ENCODE measurements at places on chromosomes 2 and 18.
A peak's percentile ranks its signal among the peaks of the same experiment; 100 is the strongest.

DNA sequence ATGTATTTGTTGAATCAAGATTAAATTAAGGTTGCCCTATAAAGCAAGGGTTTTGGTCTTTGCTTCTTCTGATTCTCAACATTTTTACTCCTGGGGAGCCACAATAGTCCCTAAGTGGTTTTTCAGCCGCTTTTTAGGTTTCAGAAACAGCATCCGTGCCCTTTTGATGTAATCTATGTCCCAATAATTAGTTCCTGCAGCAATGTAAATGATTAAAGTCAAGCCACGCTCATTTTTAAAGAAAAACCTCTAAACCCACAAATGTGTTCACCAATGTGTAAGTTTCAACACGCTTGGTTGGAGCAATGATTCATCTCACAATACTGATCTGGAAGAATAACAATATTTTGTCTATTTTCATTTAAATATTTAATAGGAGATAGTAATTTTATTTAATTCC lies 5.6 kb downstream of the ARL4C start:
- no peak for DNase-seq

DNA sequence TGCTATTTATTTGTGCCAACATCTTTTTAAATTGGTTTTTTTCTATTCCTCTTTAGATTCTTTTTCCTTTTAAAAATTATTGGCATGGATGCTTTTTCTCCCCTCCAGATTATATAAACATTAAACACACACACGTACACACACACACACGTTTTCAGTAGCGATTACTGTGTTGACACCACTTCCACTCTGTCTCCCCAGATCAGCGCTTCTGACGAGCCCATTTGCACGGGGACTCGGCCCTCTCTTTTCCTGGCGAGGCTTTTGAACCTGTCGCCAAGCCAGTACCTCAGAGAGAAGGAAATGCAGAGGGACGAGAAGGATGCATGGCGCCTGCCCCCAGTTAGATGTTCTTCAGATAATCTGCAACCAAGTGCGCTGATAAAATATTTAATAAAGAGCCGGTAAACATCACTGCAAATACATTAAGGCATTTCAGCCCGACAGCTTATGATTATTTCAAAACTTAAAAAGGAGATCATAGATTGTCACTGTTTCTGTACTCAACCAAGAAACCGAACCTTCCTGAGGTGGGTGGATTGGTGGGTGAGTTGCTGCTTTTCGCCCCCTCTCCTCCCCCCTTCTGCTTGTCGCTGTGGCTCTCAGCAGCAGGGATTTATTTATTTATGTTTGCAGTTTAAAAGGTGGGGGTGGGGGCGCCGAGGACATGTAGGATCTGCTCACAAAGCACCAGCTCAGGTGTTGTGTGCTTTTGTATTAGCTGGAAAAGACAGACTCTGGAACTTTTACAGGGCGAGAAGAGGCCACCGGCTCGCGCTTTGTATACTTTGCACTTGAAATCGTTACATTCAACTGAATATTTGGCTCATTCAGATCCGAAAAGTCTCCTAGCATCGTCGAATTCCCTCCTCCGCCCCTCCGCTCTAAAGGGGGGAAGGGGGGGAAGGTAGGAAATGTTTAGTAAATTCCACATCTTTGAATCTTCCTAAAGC lies 787 bp upstream of the TBR1 start:
- no peak for DNase-seq

DNA sequence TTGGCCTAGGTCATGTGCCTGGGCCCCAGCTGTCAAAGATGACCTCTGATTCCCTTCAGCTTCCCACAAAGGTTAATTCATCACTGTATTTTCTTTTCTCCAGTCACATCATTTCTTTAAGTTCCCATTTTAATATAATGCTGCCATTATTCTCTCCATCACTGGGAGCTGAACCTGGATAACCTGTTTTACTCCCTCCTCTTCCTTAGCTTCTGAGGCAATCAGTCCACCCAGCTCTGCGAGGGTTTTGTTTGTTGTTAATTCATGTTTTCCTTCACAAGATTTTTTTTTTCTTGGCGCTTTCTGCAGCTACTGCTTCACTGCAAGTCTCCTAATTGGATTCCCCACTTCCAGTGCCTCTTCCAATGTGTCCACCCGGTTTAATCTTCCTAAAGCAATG lies 5.1 kb upstream of the EML4 start:
- no peak for DNase-seq

GRCh38 chr18:60775978-60776377 lies 403.4 kb upstream of the MC4R start:
- no peak for DNase-seq

GRCh38 chr2:121910139-121910538 lies 154.7 kb downstream of the TSN start:
- no peak for DNase-seq

DNA sequence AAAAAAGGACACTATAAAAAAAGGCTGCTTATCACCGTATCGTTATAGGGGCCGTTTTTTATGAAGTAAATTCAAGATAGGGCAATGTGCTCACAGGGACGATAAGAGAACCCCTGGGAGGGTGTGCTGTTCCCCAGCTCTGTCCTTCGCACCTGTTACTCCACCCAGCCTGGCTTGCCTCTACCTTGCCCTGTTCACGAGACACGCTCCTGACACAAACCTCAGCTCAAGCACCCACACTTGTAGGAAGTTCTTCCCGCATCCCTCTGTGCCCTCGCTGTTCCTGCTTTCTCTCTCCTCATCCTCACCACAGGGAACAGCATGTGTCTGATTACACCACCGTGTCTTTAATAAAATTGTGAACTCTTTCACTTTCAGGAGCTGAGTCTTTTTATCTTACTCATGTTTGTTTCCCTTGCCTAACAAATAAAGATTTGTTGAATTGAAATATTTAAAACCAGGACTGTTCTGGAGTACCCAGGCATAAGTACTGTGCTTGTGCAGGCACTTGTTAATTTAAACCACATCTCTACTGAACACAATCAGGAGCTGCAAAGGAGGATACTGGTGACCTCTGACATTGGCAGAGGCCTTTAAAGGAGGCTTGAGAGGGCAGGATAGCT lies 26.0 kb upstream of the KIDINS220 start:
- DNase-seq = no peak

- DNase-seq = no peak
These were observed 308.6 kb downstream of the RNF144A start for GRCh38 chr2:7225848-7226247.

DNA sequence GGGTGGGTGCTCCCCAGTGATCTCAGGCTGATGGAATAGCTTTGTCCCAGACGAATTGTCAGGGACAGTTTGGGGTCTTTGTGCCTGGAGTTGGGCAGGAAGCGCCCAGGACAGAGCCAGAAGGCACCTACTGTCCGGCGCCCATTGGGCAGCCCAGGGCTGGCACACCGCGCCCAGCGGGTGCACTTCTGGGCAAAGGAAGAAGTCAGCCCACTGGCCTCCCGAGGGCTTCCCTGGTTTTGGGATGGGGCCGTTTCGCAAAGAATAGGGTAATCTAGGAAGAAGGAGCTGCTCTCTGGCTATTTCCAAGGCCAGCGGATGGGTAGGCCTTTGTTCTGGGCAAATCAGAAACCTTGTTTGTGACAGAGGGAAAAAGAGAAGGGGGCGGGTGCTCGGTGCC lies 3.5 kb upstream of the SIX2 start:
- no peak for DNase-seq

DNA sequence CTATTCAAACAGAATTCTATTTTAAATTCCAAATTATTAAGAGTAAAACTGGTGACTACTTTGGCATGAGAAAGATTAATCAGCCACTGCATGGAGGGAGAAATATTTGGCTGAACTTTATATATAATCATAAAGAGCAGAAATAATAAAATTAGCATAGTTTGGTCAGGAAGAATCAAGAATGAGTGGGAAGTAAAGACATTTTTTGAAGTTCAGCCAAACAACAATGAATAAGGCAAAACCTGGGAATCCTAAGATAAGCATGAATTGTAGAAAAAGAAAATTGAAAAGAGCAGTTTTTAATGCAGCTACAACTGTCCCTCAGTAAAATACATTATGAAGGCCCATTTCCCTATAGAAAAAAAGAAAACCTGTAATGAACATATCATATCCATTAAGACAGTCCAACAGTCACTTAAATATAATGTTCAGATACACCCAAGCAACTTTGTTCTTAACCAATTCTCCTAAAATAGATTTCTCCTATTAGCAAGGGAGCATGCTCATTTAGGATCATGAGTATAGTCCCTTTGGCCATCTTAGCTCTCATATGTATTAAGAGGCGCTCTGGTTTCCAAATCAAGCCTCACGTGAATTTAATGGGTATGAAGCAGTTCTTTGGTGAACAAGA lies 6.5 kb downstream of the TMEM17 start:
- DNase-seq = no peak

DNA sequence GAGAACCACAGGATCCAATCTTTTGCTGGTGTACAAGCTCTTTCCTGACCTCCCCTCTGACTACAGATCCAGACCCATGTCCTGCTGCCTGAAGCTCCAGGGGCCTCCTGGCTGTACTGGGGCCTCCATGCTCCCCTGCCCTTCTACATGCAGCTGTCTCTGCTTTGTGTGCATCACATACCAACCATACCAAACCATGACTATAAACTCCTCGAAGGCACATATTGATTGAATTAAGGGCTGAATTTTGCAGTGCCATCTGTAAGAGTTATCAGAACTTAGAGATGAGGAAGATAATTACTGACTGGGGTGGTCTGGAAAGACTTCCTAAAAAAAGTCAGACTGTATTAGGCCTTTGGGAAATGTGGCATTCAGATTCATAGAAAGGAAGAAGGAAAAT lies 139.9 kb upstream of the CXCR4 start:
- no peak for DNase-seq

GRCh38 chr2:27959496-27959895 lies 69.0 kb downstream of the BABAM2 start:
- DNase-seq = peak; percentile 58

- no peak for DNase-seq
These were observed 69.3 kb upstream of the HK2 start for GRCh38 chr2:74764429-74765272.

DNA sequence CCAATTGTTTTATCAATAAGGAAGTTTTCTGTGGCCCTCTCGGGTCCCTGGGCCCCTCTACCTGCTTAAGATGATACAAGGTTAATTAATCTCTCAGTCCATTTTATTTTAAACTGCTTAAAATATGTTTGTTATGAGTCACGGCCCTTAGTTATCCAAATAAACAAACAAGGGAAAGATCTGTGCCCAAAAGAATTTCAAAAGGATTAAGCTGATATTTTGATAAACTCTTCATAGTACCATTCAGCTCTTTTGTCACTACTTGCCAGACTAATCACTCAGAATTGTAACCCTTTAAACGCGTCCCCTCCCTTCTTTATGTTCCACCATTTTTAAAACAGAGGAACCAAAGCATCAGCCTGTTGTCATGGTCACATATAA lies 144.7 kb upstream of the STK17B start:
- no peak for DNase-seq

DNA sequence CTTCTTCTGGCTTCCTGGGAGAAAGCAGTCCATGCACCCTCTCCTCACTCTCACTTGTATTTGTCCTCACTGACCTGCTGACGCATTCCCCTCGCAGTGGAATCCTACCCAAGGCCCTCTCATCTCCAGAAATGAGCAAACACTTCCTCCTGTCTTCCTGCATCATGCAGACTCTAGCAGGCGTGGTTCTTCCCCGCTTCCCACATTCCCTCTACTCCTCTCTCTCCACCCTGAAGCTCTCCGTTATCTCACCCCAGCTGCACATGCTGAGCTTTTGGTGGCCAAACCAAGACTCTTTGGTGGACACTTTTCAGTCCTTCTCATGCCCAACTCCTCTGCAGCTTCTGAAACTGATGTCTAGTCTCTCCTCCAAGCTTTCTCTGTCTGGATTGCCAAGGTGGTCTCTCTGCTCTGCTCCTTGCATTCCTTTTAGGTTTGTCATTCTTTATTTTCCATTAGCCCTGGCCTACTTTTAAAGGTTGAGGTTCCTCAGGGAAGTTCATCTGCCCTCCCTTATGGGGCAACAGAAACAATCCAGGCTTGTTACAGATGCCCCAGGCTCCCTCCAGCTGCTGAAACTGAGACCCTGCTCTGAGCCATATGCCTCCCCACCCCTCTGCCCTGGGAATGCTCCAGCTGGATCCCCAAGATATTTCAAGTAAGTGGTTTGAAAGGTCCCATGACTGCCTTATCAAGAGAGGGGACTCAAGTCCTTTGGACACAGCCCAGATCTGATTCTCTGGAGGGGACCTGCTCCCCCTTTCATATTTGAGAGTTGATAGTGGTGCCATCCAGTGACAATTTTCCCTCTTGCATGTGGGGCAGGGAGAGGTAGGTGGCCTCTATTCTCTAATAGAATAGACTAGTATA lies 835 bp upstream of the IL18RAP start:
- no peak for DNase-seq

DNA sequence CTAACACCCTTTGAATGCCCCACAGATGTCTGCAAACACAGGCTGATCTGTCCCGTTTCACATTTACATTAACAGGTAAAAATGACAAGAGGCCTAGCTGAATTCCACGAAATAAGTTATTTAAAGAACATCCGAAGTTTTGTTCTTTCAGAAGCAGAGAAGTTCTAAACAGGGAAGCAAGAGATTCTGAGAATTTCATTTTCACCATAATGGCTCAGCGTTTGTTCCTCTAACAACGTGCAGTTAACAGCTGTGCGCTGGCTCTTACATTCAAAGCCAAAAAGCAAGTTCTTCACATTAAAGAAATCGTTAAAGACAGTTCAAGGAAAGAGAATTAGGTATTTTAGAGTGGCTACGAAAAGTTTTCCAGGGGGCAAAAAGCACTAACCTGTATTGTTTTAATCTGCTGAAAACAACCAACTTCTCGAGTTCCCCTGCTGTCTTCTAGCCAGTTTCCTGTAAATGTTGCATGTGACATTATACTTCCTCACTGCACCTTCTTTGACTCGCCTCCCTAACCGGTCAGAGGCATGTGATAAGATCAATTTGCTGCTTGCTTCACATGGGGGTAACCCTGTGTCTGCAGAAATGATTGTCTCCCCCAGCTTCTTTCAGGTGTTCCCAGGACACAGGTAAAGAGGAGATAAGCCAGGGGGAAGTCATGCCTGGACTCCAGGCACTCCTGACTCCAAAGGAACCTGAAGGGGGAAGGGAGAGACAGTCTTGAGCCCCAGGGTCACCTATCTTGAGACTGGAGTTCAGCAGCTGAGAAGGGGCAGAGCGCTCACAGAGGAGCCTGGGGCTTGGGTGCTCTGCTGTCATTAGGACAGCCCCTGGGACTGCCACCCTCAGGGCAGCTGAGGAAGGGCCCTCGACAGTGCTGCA lies 36.8 kb upstream of the WIPF1 start:
- no peak for DNase-seq

GRCh38 chr2:235129850-235130249 lies 178.0 kb downstream of the SH3BP4 start:
- peak; percentile 6 for DNase-seq

- DNase-seq = peak; percentile 47
These were observed 230.8 kb downstream of the CELF4 start for GRCh38 chr18:37334631-37335408.

GRCh38 chr18:56373601-56374000 lies 264.8 kb downstream of the TXNL1 start:
- DNase-seq = no peak

Data from fibroblast of skin of left quadriceps (primary cell).